Colonic mucosa (tissue), 4 donors: ENCODE measurements at places on chromosomes 12 and 14. TPM values are rescaled to one million over a fixed set of nuclear protein-coding genes. Genes with fewer than 3 reads are reported as not detected.

The KRT8 gene
- total RNA-seq = 4,207 TPM

The FBRSL1 gene
- 101 TPM for total RNA-seq

The SLC39A9 gene
- 83.1 TPM for total RNA-seq

The ANKRD13A gene
- total RNA-seq = 69.1 TPM

The BCAT1 gene
- 7.4 TPM for total RNA-seq

The GPR162 gene
- 1.9 TPM for total RNA-seq

The DDHD1 gene
- 7.5 TPM for total RNA-seq

The MON2 gene
- 50.4 TPM for total RNA-seq

The ERH gene
- total RNA-seq = 118 TPM

The NDUFA12 gene
- total RNA-seq = 136 TPM

The FGF6 gene
- not detected for total RNA-seq

GRCh38 chr12:75905922-75906321 lies 125.7 kb downstream of the PHLDA1 start:
- DNase-seq = no peak

- no peak for DNase-seq
Measured at GRCh38 chr12:29843036-29843435, 59.3 kb upstream of the TMTC1 start.

GRCh38 chr14:60348211-60348610 lies 99.2 kb downstream of the PPM1A start:
- DNase-seq = no peak

GRCh38 chr12:40573024-40573423 lies 119.2 kb upstream of the CNTN1 start:
- DNase-seq = no peak

- DNase-seq = no peak
Measured at GRCh38 chr14:54480830-54481562, 7.8 kb downstream of the GMFB start.

- DNase-seq = no peak
Measured at GRCh38 chr14:49860988-49861698, 8.6 kb upstream of the NEMF start.

- DNase-seq = peak; percentile 46
Measured at GRCh38 chr12:104055686-104056388, 5.8 kb upstream of the GLT8D2 start.

- DNase-seq = no peak
Measured at GRCh38 chr14:51516706-51517395, 134.9 kb upstream of the FRMD6 start.

DNA sequence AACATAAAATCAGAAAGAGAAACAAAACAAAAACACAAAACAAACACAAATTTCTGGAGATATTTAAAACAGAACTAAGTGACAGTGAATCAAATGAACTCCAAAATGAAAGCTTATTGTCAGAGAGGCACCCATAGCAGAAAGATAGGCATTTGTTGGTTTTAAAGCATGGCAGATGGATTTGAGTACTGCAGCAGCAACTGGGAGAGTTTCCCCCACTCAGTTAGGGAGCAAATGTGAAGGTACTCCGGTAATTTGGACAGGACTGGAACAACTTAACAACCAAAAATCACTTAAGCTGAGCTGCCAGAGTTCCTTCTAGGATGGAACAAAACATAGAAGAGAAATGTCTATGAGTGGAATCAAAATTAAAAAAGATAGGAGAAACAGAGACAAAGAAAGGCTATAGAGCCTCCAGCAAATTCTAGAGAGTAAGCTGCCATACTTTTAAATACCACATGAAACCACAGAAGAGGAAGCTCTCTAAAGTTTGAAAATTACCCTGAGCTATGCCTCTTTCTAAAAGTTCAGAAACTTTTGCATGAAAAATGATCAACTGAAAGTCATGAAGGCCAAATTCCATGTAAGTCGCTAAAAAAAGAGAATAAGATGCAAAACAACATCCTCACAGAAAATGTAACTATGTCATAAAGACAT lies 1248.3 kb upstream of the USP15 start:
- DNase-seq = no peak

GRCh38 chr12:45655186-45655585 lies 74.3 kb upstream of the ARID2 start:
- no peak for DNase-seq

DNA sequence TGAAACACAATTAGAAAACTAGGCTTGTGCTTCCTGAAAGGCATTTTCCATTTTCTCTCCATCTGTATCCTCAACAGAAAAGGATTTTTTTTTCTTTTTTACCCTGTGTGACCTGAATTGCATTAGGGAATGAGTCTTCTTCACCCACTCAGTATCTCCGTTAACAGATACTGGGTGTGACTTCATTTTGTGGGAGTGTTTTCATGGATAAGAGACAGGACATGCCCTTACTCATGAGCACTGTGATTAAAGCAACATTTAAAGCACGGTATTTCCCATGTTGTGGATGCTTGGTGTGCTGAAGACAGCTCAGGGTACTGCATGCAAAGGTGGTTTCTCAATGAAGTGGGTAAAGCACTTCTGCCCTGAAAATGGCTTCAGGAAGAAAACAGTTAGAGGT lies 1397.3 kb upstream of the TMEM132C start:
- DNase-seq = no peak

DNA sequence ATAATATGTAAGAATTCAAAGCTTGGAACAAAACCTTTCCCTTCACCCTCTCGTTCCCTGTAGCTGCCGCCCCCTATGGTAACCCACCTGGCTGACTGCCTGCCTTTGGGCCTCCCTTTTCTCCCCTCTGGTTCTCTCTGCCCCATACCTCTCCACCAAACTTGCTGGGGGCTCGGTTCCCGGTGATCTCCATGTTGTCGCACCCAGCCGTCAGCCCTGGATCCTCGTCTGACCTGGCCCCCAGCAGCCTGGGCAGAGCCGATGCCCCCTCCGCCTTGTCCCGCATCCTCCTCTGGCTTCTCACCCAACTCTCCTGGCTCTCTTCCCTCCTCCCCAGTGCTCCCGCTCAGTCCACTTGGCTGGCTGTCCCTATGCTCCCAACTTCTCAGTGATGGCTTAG lies 4.5 kb downstream of the CYP46A1 start:
- peak; percentile 10 for DNase-seq

DNA sequence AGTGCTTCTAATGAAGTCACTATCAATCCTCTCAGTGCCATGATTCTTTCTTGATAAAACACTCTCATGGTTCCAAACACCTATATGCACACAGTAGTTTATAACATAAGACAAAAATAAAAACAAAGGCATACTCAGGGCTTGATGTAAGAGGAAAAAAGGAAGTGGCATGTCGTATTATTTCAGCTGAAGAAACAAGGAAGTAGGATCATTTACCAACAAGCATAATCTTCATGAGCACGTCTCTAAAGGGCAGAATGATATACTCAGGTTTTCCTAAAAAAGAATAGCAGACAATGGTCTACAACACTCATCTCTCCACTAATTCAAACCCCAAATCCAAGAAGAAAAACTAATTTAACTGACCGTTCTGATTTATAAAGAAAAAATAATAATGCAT lies 33.9 kb downstream of the NUMB start:
- DNase-seq = no peak

DNA sequence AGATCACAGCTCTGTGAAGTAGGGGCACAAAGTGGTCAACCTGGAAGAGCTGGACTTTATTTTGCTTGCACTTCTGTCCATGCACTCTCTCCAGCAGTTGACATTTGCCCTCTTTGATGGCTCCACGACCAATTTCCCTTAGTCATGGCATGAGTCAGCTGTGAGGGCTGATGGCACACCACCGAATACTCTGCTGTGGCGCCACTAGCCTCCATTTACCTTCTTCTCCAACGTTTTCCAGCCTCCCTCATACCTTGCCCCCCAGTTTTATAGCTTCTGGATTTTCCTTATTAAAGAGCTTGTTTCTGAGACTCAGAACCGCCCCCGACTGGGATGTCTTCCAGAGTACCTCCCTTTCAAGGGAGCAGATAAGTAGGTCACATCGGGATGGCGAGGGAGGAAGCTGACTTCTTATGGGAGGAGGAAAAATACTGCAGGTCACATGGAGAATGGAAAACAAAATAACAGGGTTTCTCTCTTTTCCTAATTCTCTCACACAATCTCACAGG lies 17.6 kb downstream of the NINJ2 start:
- no peak for DNase-seq

GRCh38 chr12:13817131-13817530 lies 164.3 kb downstream of the GRIN2B start:
- DNase-seq = no peak

DNA sequence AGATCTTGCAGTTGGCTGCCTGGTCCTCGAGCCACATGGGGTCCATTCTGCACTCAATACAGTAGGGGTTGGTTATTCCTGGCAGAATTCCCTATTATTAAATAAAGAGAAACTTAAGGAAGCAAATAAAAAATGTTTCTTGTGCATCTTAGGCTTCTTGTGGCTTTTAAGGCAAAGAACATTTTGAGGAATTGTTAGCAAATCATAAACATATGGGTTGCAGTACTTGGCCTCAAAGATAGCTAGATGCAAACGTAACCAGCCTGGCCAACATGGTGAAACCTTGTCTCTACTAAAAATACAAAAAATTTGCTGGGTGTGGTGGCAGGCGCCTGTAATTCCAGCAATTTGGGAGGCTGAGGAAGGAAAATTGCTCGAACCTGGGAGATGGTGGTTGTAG lies 50.8 kb upstream of the KCNA5 start:
- no peak for DNase-seq

DNA sequence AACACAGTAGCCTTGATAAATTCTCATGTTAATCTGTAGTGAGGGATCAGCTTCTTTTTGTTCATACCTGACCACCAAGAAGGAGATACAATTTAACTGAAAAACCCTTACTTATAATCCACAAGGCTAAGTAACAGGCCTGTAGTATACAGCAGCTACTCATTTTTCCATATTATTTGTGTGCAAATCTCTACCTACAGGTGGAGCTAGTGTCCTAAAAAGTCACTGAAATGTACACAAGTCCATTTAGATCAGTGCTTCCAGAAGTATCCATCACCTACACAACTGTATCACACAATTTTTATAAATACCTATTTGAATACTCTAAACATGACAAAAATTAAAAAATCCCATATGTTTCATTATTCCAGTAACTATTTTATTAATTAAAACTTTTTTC lies 173.2 kb downstream of the SLC35F4 start:
- no peak for DNase-seq

GRCh38 chr14:49966304-49966809 lies 73.5 kb downstream of the ARF6 start:
- DNase-seq = peak; percentile 80

DNA sequence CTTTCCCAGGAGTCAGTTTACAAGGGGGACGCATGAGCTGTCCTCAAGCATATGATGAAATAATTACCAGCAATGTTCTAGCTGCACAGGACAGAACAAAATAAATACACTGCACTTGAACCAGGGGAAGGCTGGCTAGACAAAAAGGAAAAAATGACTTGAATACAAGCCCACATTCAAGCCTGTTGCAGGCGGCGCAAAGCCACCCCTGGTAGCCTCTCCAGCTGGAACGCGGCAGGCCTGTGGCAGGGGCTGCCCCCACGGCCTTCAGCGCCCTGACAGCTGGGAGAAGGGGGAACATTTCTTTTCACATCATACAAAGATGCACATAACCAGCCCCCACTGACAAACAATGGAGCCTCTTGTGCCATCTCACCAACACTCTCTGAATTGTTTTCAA lies 57.1 kb downstream of the TRAFD1 start:
- no peak for DNase-seq

GRCh38 chr12:116247377-116247776 lies 30.1 kb downstream of the MED13L start:
- no peak for DNase-seq

GRCh38 chr14:76771437-76771980 lies 10.2 kb downstream of the VASH1 start:
- peak; percentile 6 for DNase-seq

- no peak for DNase-seq
Measured at GRCh38 chr12:76417116-76417515, 68.9 kb upstream of the BBS10 start.

- DNase-seq = no peak
Measured at GRCh38 chr12:123251403-123252076, 18.3 kb downstream of the MTRFR start.

DNA sequence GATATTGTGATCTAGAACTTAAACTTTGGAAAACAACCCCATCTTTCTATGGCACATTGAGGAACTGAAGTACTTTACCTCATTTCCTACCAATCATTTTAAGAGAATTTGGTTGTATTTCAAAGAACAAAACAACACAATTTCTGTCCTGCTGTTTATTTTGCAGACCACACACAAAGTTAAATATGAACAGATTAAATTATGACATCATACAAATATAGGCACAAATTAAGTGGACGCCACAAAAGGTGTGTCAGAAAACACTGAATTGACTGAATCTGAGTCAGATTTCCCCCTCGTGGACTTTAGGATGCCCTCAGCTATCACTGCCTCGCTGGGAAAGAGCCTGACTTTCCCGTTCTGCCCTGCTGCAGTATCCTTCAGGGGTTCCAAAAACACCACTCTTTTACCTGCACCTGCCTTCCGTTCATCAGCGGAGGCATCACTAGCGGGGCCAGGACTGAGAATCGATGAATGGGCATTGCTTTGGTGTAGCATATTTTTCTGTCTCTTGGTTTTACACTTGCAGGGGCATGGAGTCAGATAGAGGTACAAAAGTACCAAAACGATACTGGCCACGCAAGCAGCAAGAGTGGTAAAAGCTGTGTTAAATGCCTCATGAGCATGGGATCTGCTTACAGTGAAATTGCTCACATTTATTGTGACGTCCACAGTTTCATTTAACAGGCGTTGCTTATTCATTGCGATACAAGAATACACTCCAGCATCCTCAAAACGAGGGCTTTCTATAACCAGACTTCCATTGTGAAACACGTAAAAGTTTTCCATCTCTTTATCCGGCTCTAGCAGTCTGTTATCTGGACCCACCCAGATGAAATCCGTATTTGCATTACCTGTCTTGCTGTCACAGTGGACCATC lies 2.0 kb upstream of the PCED1B start:
- DNase-seq = no peak

GRCh38 chr12:48795550-48796455 lies 6.9 kb upstream of the ADCY6 start:
- peak; percentile 87 for DNase-seq

DNA sequence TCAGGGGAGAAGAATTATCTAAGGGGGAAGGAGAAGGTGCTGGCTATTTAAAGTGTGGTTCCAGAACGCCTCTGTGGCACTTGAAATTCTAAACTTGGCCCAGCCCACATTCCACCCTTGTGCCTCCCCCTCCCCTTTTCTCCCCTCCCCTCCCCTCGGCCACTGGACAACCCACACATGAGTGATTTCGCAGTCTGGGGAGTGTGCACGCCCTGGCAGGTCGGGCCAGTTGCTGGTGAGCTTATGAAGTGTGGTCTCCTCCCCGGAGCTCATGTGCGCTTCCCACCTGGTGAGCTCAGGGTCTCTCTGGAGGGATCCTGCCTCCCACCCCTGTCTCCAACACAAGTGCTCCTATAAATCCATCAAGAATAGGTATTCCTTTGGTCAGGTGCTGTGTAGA lies at the start of gene SLC6A13:
Gene SLC6A13, minus strand, starts transcription at position 20 of the 400 bp plus-strand sequence. CDS start 2,784 bp downstream, outside the sequence.
- no peak for DNase-seq

DNA sequence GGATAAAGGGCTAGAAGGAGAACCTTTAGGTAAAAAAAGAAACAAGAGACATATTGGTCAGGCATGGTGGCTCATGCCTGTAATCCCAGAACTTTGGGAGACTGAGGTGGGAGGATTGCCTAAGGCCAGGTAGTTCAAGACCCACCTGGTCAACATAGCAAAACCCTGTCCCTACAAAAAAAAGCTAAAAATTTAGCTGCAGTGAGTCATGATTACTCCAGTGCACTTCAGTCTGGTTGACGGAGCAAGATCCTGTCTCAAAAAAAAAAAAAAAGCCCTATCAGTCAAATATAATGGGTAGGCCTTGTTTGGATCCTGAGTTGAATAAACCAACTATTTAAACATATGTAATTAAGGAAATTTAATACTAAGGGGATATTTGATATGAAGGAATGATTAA lies 54.2 kb downstream of the PPP1R36 start:
- DNase-seq = no peak
